ENCODE measurements at places on chromosomes 5 and 9. TPM values are rescaled to one million over a fixed set of nuclear protein-coding genes. Genes with fewer than 3 reads are reported as not detected.

The C9 gene
- total RNA-seq: 0.44 TPM

The CA9 gene
- total RNA-seq: not detected

The PHF24 gene
- total RNA-seq: not detected

The ARHGEF37 gene
- total RNA-seq: 0.44 TPM

The TMEM215 gene
- total RNA-seq: not detected

The SLC23A1 gene
- not detected for total RNA-seq

The PCDHB8 gene
- total RNA-seq: 0.29 TPM

The KCNV2 gene
- not detected for total RNA-seq

The TGFBI gene
- 1,608 TPM for total RNA-seq

The TBC1D2 gene
- 73.7 TPM for total RNA-seq

The PCDHA13 gene
- total RNA-seq: not detected

The FBP1 gene
- total RNA-seq: not detected

The CER1 gene
- total RNA-seq: not detected

The OR1Q1 gene
- total RNA-seq: not detected

Measured in placental pericyte (primary cell).